ENCODE measurements at places on chromosomes 7 and 10.

GRCh38 chr7:139482662-139483466, 609 bp downstream of the KLRG2 start:
- DNase-seq = no peak

GRCh38 chr7:152597507-152597906, 78.4 kb downstream of the XRCC2 start:
- DNase-seq = no peak

GRCh38 chr7:148972375-148972774, 55.9 kb downstream of the PDIA4 start:
- no peak for DNase-seq

GRCh38 chr10:15084502-15084922, 4.1 kb downstream of the ACBD7 start:
- DNase-seq = peak; percentile 18

GRCh38 chr7:20738518-20739481, 47.9 kb downstream of the SP8 start:
- no peak for DNase-seq
